Memory B cell (primary cell): ENCODE measurements at places on chromosomes 7 and 10.

DNA sequence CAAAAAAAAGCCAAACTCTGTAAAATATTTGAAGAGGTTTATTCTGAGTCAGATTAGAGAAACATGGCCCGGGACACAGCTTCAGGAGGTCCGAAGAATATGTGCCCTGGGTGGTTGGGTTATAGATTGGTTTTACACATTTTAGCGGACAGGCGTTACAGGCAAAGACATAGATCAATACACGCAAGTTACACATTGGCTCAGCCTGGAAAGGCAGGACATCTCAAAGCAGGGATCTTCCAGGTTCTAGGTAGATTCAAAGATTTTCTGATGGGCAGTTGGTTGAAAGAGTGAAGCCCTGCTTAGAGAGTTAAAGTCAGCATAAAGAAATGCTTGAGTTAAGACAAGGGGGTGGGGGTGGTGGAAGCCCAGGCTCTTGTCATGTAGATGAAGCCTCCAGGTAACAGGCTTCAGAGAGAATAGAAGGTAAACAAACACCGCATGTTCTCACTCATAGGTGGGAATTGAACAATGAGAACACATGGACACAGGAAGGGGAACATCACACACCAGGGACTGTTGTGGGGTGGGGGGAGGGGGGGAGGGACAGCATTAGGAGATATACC is 464.3 kb upstream of the ADARB2 start:
- peaks cover 3% of the 10 kb centered on the region for H3K27me3 ChIP-seq
- H3K4me3 ChIP-seq, result no peak overlapping the region
- H3K36me3 ChIP-seq, result no peaks in the 10 kb centered on the region
- no peaks in the 10 kb centered on the region for H3K4me1 ChIP-seq

GRCh38 chr10:80709866-80710265 is 172.2 kb downstream of the SH2D4B start:
- H3K4me3 ChIP-seq, result no peak overlapping the region
- no peaks in the 10 kb centered on the region for H3K4me1 ChIP-seq
- no peaks in the 10 kb centered on the region for H3K36me3 ChIP-seq
- H3K27ac ChIP-seq, result no peak overlapping the region
- no peak for DNase-seq

DNA sequence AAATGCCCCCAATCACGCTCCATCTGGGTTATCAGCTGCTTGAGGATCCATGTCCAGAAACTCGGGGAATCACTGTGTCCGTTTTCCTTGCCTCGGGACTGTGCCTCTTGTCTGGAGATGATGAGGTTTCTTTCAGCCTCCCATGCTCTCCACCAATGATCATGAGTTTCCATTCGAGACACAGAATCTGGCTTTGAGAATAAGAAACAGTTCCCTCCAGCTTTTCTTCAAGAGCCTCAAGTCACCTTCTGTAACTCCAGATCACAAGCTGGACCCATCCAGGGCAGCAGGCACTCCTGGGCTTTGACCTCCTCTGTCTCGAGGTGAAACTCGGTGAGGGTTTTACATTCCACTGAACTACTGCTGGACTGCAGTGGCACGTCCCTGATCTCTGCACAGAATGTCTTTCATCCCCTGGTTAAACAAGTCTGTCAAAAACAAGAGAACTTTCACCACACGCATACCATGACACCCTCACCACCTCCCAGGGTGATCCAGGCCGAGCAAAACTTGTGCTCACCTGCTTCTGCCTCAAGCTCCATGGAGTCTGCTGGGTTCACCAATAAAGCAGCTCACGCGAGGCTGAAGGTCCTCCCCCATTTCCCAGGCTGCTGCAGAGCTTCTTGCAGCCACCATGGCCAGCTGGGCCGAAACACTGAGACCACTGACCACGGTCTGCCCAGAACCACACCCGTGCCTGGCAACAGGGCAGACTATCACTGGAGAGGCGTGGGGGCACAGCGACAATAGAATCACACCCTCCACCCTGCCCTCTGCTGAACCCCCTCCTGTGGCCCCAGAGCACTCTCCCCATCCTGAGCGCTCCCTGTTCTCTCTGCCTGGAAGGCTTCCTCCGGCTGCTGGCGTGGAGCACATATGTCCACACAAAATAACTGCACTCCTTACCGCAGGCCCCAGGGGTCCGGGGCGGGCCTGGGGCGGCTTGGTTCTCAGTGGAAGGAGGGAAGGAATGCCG is 25.1 kb downstream of the MAT1A start:
- H3K36me3 ChIP-seq, result peaks cover 2% of the 10 kb centered on the region
- no peaks in the 10 kb centered on the region for H3K4me1 ChIP-seq
- DNase-seq, result no peak
- no peak overlapping the region for H3K27ac ChIP-seq

- no peak for DNase-seq
- H3K4me3 ChIP-seq, result no peak overlapping the region
- no peak overlapping the region for H3K27ac ChIP-seq
- no peaks in the 10 kb centered on the region for H3K4me1 ChIP-seq
These were observed 291.2 kb downstream of the KIF20B start for GRCh38 chr10:89992575-89992974.

DNA sequence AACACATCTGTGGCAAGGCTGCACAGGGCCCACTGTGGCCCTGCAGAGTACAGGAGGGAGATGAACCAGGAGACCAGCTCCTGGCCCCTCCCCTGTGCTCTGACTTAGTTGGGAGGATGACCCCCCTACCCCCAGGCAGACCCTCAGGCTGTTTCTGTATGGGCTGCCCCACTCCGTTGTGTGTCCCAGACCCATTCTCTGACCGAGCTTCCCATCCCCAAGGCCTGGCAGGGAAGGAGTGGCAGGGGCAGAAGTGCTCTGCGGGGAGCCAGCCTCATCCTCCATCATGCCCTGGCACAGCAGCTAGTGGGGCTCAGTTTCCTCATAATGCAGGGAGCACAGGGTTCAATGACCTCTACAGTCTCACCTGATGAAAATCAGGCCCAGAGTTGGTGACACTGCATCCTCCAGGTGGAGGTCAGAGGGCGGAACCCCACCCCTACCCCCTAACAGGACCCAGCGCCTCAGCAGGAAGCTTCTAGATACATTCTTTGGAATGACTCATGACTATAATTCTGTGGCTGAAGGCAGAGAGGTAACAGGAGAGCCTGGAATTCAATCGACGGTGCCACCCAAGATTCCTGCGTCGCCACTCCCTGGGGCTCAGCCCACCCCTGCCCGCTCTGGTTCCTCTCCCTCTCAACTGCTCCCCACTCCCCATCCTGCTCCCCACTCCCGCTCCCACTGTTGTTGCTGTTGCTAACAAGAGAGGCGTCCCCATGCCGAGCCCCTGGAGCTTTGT is 18.2 kb downstream of the PODXL start:
- no peaks in the 10 kb centered on the region for H3K36me3 ChIP-seq
- H3K4me1 ChIP-seq, result peaks cover 3% of the 10 kb centered on the region
- H3K27ac ChIP-seq, result no peak overlapping the region
- H3K27me3 ChIP-seq, result no peaks in the 10 kb centered on the region
- H3K4me3 ChIP-seq, result no peak overlapping the region

- H3K27me3 ChIP-seq, result peaks cover 22% of the 10 kb centered on the region
- H3K4me1 ChIP-seq, result no peaks in the 10 kb centered on the region
- no peaks in the 10 kb centered on the region for H3K36me3 ChIP-seq
- no peak overlapping the region for H3K4me3 ChIP-seq
- DNase-seq, result no peak
These were observed 5.7 kb downstream of the CHST3 start for GRCh38 chr10:71969929-71970328.

- no peaks in the 10 kb centered on the region for H3K36me3 ChIP-seq
- H3K27me3 ChIP-seq, result peaks cover 1% of the 10 kb centered on the region
- no peak overlapping the region for H3K4me3 ChIP-seq
- no peaks in the 10 kb centered on the region for H3K4me1 ChIP-seq
- DNase-seq, result no peak
These were observed 18.0 kb downstream of the AQP1 start for GRCh38 chr7:30929686-30930085.

- no peaks in the 10 kb centered on the region for H3K36me3 ChIP-seq
These were observed 158.4 kb upstream of the ZNF32 start for GRCh38 chr10:43806831-43807640.

DNA sequence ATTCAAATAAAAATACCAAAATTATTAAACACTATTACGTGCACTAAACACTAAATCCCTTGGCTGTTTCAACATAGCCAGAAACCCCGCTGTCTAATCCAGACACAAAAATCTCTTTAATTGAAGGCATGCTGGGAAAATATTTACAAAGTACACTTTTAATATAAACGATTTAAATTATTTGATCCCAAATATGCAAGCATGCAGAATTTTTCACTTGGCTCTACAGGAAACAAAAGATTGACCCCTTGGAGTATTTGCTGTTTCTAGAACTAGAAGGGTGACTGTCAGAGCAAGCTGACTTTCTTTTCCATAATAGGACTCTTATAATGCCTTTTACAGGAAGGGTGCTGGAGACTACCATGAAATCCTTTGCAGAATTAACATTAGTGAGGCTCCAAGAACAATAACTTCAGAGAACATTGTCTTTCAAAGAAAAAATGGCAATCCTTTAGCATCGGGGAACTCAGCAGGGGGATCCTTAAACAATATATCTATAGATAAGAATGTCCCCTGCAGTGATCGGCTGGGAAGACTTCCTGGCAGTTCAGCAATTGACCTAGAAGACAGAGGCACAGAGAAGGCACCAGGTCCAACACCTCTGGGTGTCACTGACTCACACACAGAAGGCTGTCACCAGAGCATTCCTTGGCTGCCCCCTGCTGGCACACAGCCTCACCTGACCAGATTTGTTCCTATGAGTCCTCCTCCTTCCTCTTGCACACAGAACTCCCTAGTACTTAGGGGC is 55.8 kb upstream of the MRLN start:
- H3K27me3 ChIP-seq, result no peaks in the 10 kb centered on the region
- no peak overlapping the region for H3K27ac ChIP-seq
- H3K4me1 ChIP-seq, result peaks cover 11% of the 10 kb centered on the region
- peaks cover 38% of the 10 kb centered on the region for H3K36me3 ChIP-seq

GRCh38 chr7:140977741-140978140 is 37.0 kb downstream of the MRPS33 start:
- peaks cover 5% of the 10 kb centered on the region for H3K27me3 ChIP-seq
- no peak overlapping the region for H3K4me3 ChIP-seq
- H3K27ac ChIP-seq, result no peak overlapping the region

- no peak overlapping the region for H3K4me3 ChIP-seq
- no peaks in the 10 kb centered on the region for H3K27me3 ChIP-seq
- DNase-seq, result no peak
- no peaks in the 10 kb centered on the region for H3K4me1 ChIP-seq
These were observed 91.3 kb downstream of the PARD3 start for GRCh38 chr10:34723750-34724149.

DNA sequence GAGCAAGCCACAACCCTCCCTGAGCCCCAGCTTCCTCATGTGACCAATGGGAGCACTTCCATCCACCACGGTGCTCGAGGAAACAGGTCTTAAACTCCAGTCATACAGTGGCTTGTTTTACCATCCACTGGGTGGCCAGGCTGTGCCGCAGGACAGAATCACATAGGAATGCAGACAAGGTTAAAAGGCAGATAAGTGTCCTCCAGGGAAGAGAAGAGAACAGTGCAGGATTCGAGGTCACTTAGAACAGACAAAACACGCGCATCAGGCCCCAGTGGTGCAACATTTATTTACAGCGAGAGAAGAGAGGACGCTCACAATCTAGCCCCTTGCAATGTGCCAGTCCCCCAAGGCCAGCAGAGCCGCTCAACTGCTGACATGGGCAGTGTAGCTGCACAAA is 92.8 kb downstream of the TMEM130 start:
- H3K36me3 ChIP-seq, result peaks cover 1% of the 10 kb centered on the region
- no peak for DNase-seq
- H3K27ac ChIP-seq, result no peak overlapping the region
- peaks cover 7% of the 10 kb centered on the region for H3K4me1 ChIP-seq

DNA sequence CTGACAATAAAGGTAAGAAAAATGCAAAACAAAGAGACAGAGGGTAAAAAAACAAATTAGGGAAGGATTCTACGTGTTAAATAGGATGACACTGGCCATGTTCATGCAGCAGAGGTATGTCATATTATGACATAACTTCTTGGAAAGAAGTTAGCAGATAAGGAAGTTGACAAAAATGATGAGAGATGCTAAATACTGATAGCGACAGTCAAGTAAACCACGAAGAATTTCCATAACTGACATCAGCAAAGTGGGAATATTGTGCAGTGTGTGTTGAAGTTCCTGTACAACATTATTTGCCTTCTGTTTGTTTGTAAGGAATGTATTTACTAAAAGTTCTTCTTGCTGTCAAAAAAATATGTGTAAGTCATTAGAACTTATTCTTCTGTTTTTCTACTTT is 29.5 kb downstream of the MDH2 start:
- H3K4me3 ChIP-seq, result no peak overlapping the region
- peaks cover 4% of the 10 kb centered on the region for H3K36me3 ChIP-seq
- DNase-seq, result no peak
- H3K27ac ChIP-seq, result no peak overlapping the region

- DNase-seq, result no peak
- no peaks in the 10 kb centered on the region for H3K27me3 ChIP-seq
- no peak overlapping the region for H3K4me3 ChIP-seq
- H3K36me3 ChIP-seq, result no peaks in the 10 kb centered on the region
- no peaks in the 10 kb centered on the region for H3K4me1 ChIP-seq
These were observed 45.0 kb downstream of the SEMA3A start for GRCh38 chr7:84149573-84149972.

- H3K27ac ChIP-seq, result peak overlapping the region; percentile 57
- no peak overlapping the region for H3K4me3 ChIP-seq
- no peaks in the 10 kb centered on the region for H3K27me3 ChIP-seq
- H3K36me3 ChIP-seq, result peaks cover 28% of the 10 kb centered on the region
- DNase-seq, result no peak
These were observed 50.2 kb downstream of the KDM7A start for GRCh38 chr7:140126435-140127034.
